Fibroblast of lung (primary cell): ENCODE measurements at places on chromosomes 12 and 14.

GRCh38 chr12:56927281-56927680 lies 6.9 kb downstream of the SDR9C7 start:
- no peak for DNase-seq

GRCh38 chr12:75360920-75361319 lies 26.4 kb downstream of the GLIPR1L1 start:
- no peak for DNase-seq

DNA sequence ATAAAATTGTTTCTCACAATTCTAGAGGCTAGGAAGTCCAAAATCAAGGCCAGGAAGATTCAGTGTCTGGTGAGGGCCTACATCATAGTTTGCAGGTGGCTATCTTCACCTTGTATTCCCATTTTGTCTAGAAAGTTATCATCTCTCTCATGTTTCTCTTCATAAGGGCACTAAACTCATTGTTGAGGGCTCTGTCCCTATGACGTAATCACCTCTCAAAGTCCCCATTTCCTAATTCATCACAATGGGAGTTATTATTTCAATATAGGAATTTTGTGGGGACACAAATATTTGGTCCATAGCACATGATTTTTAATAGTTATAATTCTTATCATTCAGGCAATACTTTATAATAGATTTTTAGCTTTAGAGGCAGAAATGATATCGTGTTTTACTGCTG lies 1509.2 kb upstream of the SEL1L start:
- DNase-seq = no peak

DNA sequence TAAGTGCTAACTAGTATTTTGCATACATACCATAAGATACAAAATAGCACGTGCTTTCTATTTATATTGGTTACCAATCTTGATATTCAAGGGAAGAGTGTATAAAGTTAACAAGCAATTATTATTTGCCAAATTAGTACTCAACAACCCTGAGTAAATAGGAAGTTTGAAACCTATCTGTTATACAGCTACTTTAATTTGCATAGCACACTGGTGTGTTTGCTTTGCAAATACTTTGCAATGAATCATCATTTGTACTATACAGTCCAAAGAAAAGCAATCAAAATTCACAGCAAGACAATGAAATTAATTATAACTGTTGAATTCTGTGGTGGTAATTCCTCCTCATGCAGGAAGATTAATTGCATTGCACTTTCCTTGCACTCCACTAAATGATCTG lies 469.1 kb downstream of the PRKD1 start:
- DNase-seq = peak; percentile 46

DNA sequence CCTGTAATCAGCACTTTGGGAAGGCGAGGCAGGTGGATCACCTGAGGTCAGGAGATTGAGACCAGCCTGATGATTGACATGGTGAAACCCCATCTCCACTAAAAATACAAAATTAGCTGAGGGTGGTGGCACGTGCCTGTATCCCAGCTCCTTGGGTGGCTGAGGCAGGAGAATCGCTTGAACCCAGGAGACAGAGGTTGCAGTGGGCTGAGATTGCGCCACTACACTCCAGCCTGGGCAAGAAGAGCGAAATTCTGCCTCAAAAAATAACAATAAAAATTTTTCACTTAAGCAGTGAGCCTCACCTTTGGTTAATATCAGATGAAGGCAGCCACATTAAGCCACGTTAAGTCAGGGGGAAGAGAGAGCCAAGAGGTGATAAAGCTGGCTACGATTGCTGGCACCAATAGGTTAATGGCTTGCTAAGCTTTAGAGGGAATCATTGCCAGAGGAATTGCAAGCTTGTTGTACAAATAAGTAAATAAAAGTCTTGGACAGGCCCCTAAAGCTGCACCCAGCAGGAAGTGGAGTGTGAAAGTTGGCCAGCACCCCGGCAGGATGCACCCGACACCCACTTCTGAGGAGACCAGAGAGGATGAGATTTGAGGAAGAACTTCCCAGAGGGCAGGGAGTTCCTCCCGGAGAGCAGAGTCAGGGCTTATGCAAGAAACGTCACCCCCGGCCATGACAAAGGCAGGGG lies 41.3 kb upstream of the TESC start:
- DNase-seq = no peak

- DNase-seq = no peak
Measured at GRCh38 chr14:94217116-94217515, 43.0 kb downstream of the PPP4R4 start.

DNA sequence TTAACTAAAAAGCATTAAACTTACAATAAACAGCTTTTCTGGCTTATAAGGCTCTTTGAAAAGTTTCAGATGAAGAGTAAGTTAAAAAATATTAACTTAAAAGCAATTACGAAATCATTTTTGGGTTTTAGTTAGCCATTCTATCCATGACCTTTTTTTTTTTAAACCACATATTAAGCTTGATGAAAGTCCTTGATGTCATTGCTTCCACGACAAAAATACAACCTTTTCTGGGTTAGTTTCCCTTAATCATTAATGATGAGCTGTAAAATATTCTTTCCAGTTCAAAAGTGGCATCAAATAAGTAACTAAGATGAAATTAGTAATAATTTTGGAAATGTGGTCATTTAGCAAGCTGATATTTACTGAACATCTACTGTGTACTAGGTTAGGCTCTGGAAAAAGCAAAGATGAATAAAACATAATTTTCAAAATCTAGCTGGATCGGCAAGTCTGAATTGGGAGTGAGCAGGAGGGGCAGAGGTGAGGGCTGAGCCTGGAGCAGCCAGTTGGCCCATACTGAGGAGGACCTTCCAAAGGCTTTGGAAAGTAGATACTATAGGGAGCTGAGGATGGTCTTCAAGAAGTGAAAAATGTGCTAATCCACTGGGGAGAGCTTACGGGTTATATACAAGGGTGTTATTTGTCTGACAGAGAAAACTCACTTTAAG lies 345.2 kb downstream of the ZFP36L1 start:
- DNase-seq = no peak

DNA sequence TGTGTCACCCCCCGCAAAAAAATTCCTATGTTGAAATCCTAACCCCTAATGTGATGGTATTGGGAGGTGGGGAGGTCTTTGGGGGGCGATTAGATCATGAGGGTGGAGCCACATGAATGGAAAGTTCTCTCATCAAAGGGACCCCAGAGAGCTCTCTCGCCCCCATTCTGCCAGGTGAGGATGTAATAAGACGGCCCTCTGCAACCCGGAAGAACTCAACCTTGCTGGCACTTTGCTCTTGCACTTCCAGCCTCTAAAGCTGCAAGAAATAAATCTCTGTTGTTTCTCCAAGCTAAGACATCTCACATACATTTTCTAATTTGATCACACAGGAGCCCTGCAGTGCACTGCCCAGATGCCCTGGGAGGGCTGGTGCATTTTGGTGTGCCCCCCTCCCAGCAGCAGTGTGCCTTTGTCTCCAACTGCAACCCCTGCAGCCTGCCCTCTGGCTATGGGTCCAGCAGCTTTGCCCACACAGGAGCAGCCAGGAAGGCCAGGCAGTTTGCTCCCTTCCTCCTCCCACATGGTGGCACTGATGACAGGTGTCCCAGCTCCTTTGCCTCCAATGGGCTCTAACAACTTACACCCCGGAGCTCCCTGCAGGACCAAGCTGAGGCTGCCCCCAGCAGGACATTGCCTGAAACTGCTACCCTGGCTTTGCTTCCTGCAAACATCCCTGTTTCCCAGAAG lies 59.3 kb downstream of the C14orf132 start:
- peak; percentile 53 for DNase-seq

DNA sequence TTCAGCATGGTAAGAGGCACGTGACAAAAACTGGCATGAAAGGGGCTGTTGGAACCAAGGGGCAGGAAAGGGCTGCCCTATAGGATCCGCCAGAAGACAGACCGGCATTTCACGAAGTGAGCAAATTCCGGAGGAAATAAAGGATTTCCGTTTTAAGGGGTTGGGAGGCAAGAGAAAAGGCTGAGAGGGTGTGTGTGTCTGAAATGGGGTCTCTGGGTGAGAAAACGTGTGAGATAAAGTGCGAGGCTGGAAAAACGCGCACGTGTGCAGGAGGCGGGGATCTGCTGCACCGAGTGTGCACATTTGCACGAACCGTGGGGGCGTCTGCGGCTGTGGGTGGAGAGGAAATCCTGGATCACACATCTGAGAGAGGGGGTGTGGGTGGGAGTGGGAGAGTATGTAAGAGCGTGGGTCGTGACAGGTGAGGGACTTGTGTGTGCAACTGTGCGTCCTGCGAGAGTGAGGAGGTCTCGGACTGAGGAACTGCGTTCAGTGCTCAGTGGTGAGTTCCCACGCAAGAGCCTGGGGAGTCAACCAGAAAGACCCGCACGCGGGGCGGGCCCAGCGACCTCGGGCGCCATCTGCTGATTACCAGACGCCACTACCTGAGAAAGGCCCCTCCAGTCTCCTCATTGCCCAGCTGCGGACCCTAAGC lies 37.0 kb upstream of the P2RX7 start:
- DNase-seq = peak; percentile 36

GRCh38 chr12:94636462-94637085 lies 13.8 kb downstream of the TMCC3 start:
- no peak for DNase-seq

DNA sequence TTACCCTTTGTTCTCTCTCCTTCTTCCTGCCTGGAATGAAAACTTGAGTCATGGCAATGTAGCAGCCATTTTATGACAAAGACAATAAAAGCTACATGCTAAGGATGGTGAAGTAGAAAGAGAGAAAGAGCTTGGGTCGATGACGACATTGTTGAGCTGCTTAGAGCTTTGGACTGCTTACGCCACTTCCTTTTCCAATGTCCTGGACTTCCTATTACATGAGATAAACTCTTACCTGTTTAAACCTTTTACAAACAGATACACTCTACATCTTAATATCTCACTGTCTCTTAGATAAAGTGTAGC lies 70.1 kb downstream of the PEBP1 start:
- DNase-seq = no peak

DNA sequence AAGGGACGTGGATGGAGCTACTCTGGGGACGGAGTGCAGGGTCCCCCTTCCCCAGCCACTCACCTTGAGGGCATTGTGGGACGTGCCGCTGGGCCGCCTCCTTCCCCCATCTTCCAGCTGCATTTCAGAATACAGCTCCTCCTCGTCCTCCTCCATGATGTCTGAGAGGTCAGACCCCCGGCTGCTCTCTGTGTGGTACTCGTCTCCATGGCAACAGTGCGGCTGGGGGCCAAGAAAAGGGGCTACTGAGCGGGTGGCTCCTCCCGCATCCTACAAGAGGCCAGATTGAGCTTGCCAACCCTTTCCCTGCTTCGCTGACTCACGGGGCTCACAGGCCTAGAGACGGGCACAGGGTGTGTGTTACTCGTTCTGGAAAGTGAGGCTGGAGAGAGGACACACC lies 90.4 kb downstream of the PIWIL1 start:
- DNase-seq = no peak

- DNase-seq = no peak
Measured at GRCh38 chr12:72839696-72840095, 567.5 kb downstream of the TRHDE start.

DNA sequence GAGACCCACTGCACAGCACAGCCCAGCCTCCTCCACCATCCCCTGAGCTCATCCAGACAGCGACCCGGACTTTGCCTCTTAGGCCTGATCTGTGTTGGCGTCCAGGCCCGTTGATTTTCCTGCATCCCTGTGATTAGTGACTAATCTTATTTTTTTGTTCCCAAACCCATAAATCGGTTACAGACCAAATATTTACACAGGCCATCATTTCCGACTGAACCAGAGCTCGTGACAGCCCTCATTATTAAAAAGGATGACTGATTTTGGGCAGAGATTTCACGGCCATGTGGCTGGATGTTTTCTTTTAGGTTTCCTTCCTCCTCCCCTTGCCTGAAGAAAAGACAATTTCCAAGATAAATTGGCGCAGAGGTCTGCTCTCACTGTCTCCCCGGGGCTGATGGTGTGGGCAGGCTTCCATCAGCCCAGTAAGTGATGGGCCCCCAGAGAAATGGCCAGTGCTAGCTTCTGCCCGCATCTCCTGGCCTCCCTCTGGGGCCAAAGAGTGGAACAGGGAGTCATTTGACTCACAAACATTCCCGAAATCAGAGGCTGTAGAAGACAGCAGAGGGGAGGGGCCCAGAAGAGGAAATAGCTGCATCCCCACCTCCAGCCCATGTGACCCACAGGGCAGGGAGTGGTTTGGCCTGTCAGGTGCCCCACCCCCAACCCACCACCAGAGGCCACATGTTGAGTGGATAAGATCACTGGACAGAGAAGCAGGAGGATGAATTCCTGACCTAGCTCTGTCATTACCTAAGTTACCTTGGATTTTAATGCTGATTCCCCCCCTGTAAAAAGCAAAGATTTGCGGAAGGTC lies 283.5 kb downstream of the KSR2 start:
- peak; percentile 91 for DNase-seq

DNA sequence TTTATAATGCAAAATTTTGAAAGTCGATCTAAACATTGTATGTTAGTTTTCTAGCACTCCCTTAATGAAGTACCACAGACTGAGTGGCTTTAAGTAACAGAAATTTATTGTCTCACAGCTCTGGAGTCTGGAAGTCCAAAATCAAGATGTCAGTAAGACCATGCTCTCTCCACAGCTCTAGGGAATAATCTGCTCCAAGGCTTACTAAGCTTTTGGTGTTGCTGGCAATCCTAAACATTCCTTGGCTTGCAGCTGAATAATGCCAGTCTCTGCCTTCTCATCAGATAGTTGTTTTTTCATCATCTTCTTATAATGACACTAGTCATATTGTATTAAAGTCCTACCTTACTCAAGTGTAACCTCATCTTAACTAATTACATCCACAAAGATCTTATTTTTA lies 102.2 kb downstream of the RASSF9 start:
- DNase-seq = no peak
